AG08395 (cell line): ENCODE measurements at places on chromosomes 6 and 20.

- no peak for DNase-seq
These were observed 68.3 kb upstream of the BTBD3 start for GRCh38 chr20:11849270-11849915.

GRCh38 chr6:118356054-118356453 is 192.0 kb upstream of the PLN start:
- no peak for DNase-seq

DNA sequence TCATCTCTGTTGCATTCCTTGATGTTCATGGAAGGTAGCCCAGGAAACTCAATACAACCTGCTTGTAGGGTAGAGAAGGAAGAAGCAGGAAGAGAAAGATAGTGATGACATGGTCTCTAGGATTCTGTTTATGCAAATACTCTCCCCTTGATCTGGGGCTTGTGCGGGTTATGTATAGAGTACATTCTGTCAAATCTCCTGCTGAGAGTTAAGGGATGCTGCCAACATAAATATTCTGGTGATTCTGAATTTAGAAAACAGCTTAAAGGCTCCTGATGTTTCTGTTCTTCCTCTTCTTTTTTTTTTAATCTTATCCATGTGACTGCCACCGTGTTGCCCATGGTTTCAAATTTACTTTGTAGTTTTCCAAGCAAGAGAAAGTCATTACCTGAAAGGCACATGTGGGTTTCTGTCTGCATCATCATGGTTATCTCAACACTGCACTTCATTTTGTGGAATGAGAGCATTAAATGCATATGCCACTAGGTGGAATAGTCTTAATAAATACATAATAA is 150.6 kb downstream of the RPS12 start:
- DNase-seq: no peak

GRCh38 chr6:3805448-3806123 is 43.6 kb upstream of the FAM50B start:
- no peak for DNase-seq

DNA sequence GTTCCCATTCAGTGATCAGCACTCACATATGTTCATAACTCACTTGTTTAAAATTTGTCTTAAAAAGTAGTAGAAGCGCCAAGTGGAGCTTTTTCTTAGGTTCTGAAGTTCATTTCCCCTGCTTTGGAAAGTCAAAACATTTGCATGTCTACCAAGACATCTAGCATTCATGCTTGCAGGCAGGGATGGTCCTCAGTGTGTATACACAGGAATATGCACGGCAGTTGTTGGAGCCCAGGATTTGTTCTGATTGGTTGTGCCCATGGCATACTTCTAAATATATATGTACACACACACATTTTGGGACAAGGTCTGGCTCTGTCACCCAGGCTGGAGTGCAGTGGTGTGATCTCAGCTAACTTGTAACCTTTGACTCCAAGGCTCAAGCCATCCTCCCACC is 2.4 kb upstream of the GPX6 start:
- no peak for DNase-seq

DNA sequence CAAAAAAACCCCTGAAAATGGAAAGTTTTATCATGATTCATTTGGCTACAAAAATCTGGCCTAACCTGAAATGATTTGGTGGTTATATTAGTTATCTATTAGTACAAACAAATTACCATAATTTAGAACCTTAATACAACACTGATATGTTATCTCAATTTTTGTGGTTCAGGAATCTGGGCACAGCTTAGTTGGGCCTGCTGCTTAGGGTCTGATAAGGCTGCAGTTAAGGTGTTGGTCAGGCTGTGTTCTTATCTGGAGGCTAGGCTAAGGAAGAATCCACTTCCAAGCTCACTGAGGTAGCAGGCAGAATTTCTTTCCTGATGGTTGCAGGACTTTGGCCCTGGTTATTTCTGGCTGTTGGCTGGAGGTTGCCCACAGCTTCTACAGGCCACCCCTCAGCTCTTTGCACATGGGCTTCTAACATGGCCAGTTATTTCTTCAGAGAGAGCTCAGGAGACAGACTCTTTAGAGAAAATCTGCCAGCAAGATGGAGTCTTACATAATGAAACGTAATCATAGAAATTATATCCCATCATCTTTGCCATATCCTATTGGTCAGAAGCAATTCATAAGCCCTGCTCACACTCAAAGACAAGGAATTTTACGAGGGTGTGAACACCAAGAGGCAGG is 11.4 kb downstream of the TRIM38 start:
- DNase-seq: no peak

GRCh38 chr20:57414867-57415592 is 23.8 kb downstream of the RBM38 start:
- DNase-seq: peak; percentile 48

DNA sequence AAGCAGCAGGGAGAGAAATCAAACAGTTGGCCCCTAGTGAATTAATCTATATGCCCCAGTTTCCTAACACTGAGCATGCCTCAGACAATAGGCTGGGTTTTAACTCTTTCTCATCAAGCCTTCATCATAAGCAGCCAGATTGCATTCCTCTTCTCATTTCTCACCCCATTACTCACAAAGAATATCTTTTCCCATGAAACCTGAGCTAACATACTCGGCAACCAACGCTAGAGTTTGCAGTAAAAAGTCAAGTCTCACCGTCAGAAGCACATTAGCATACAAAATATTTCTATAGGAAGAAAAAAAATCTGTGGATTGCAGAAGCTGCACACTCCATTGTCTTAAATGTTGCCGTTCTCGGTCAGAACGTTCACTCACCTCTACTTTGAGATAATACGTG is 429.9 kb upstream of the ARID1B start:
- no peak for DNase-seq

DNA sequence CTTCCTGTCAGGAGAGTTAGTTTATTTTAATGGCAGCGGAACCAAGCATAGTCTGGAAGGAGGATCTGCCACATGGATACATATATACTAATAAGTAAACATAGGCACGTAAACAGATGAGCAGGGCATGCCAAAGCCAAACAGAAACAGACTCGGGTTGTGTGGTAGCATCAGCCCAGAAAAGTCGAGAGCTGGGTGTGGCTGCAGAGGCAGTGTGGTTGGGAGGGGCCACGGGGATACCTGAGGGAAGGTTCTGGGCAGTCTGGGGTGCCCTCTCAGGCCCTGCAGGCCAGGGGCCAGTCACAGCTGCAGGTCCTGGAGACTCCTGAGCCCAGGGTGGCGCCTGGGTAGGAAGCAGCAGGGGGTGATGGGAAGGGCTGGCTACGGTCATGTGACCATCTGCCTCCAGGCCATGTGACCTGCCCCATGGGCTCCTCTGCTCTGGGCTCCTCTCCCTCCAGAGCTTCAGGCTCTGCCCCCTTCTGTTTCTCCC is 42.8 kb upstream of the MRPS10 start:
- peak; percentile 15 for DNase-seq

DNA sequence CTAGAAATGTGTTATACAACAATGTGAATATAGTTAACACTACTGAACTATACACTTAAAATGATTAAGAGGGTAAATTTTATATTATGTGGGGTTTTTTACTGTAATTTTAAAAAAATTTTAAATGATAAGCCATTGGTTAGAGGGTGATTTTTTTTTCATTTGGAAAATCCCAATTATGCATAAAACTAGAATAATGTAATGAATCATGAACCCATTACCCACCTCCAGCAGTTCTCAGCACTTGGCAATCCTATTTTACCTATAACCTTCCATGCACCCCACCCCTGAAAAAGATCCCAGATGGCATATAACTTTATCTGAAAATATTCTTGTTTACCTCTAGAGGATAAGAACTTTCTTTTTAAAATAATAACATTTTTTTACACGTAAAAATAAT is 13.7 kb downstream of the KIF3B start:
- no peak for DNase-seq

- no peak for DNase-seq
These were observed 11.3 kb downstream of the PRRC2A start for GRCh38 chr6:31631681-31632278.

DNA sequence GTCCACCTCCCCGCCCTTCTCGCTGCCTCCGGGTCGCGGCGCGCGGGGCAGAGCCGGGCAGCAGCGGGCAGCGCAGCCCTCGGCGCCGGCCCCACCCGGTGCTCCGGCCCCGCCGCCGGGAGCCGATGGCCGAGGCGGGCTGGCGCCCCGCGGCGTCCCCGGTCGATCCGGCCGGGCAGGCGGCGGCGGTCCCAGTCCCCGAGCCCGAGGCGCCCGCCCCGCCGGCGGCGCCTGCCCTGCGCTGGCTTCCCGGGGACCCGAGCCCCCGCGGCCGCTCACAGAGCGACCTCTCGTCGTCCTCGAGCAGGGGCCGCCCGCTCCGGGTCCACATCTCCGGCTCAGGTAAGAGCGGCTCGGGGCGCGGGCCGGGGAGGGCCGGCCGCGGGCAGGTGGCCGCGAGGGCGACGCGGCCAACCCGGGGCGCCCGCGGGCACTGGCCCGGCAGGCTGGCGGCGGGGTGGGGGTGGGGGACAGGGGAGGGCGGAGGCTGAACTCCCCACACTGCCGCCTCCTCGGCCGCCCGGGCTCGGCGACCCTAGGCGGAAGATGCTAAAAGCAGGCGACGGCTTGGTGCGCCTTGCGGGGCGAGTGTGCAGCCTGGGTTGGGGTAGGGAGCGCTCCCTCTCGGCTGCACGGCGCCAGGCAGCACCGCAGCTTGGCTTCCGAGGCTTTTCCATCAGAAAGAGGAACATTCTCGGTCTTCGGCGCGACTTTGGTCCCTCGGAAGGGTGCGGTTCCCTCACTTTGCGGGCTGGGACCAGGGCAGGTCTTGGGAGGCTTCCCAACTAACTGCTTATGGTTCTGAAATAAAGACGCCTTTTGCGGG is 25.6 kb upstream of the FUCA2 start:
- peak; percentile 50 for DNase-seq

DNA sequence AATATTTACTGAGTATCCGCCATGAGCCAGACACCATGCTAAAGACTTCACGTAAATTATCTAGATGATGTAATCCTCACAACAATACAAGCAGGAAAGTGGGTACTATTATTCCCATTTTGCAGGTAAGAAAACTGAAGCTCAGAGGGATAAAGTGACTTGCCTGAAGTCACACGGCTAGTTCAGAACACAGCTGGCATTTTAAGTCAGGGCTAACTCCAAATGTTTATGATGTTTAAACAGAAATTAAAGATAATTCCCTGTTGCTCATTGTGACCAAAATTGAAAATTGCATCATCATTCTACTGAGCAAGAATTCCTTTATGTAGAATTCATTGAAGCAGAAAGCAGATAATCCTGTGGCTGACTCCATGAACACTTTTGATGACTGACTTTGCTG is 71.3 kb upstream of the STXBP5 start:
- DNase-seq: no peak

- DNase-seq: no peak
These were observed 132.0 kb downstream of the PCSK2 start for GRCh38 chr20:17358854-17359253.

- no peak for DNase-seq
These were observed 816.5 kb downstream of the KIF16B start for GRCh38 chr20:15756754-15757115.

DNA sequence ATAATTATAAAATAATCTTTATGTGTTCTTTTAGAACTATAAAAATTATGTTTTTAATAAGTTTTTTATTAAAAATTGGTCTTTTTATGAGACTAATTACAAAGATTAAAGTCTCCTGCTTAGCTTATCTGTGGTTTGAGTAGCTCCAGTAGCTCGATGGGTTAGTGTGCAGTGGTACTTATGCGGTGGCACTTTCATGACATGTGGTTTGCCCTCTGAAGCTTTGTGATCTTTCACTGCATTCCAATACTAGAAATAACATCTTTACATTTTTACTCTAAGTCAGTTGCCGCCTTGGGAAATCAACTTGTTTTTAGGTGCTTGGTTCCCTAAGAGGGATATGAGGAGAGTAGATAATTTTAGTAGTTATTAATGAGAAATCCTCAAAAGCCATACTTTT is 699.5 kb upstream of the FLRT3 start:
- DNase-seq: no peak

GRCh38 chr6:132443206-132443605 is 41.9 kb upstream of the MOXD1 start:
- DNase-seq: peak; percentile 12

- peak; percentile 52 for DNase-seq
These were observed 32.3 kb upstream of the SLC22A23 start for GRCh38 chr6:3489027-3489757.

DNA sequence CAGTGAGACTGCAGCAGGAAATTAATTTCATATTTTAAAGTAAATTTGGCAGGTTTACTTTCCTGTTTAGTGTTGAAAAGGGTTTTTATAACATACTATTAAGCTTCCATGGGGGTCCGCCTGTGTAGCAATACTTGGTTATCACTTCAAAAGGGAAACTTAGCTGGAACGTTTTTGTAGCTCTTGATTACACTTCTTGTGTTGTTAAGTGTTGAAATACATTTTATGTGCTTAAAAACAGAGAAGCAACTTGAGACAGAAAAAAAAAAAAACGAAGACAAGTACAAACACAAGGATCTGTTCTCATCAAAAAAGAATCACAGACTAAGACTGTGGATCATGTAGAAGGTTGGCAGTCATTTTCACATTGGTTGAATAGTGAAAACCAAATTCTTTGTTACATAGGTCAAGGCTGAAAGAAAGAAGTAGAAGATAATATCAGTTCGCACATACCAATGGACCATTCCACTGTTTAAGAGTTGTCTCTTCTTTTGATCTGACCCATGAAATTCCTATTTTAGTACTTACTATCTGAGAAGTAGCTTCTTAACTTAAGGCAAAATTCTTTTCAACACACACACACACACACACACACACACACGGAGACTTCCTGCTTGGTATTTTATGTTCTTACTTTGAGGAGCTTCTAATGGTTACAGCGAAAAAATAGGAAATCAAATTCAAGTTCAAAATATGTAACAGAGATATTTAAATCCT is 113.9 kb upstream of the SLC35B3 start:
- no peak for DNase-seq

DNA sequence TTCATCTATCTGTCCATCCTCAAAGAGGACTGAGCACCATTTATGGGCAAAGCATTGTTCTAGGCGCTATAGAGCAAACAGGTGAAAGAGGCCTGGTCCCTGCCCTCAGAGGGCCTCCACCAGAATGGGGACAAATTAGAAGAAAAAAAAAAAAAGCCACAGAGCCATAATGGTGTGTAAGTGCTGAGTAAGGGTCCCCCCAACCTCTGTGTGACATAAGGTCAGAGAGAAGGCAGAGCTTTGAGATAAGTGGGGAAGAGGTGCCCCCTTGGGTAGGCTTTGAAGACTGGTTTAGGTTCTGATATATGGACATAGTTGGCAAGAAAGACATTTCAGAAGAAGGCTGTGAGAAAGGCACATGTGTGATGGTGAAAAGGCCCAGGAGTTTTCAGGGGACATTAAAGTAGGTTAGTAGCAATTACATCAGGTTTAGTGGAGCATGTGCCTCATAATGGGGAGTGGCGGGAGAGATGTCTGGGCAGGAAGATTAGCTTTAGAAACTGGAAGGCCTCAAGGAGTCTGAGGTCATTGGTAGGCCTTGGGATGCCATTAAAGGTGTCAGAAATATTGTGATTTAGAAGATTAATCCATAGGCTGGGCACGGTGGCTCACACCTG is 15.3 kb upstream of the ZBTB9 start:
- DNase-seq: no peak

- no peak for DNase-seq
These were observed 14.4 kb downstream of the SLC2A4RG start for GRCh38 chr20:63754008-63754407.

- no peak for DNase-seq
These were observed 916.0 kb upstream of the EYS start for GRCh38 chr6:66623050-66623449.

GRCh38 chr6:46315589-46315988 is 144.8 kb upstream of the ENPP5 start:
- no peak for DNase-seq

GRCh38 chr6:29011276-29011734 is 6.2 kb upstream of the ZNF311 start:
- peak; percentile 68 for DNase-seq

GRCh38 chr6:155646443-155646842 is 190.8 kb upstream of the NOX3 start:
- DNase-seq: no peak
